ENCODE measurements at places on chromosomes 16 and 17.

DNA sequence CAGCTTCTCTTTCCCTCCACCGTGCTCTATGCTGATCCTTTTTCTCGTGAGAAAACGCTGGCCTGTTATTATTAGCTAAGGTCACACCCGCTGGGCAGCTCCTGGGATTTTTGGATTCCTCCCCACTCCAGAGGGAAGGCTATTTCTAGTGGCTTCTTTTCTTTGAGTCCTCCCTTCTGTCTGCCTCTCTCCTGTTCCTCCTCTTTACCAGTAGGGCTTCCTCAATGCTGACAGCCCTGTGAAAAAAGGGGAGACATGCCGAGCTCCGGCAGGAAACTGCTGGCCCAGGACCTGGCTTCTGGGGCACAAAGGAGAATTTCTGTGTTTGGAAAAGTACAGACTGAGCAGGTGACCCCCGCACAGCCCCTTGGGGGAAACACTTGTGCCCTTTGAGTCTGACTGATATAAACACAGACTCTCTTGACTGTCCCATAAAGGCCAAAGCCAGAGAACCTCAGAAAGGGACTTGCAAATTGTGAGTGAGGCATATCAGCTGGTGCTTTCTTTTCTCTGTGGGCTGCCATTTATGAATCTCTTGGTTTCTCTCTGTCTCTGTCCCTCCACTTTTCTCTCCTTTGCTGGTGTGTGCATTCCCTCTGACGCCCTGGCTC, 14.0 kb upstream of the RNF135 start:
- DNase-seq = peak; percentile 16

GRCh38 chr17:36000732-36001109, 632 bp downstream of the CCL15 start:
- DNase-seq = no peak

DNA sequence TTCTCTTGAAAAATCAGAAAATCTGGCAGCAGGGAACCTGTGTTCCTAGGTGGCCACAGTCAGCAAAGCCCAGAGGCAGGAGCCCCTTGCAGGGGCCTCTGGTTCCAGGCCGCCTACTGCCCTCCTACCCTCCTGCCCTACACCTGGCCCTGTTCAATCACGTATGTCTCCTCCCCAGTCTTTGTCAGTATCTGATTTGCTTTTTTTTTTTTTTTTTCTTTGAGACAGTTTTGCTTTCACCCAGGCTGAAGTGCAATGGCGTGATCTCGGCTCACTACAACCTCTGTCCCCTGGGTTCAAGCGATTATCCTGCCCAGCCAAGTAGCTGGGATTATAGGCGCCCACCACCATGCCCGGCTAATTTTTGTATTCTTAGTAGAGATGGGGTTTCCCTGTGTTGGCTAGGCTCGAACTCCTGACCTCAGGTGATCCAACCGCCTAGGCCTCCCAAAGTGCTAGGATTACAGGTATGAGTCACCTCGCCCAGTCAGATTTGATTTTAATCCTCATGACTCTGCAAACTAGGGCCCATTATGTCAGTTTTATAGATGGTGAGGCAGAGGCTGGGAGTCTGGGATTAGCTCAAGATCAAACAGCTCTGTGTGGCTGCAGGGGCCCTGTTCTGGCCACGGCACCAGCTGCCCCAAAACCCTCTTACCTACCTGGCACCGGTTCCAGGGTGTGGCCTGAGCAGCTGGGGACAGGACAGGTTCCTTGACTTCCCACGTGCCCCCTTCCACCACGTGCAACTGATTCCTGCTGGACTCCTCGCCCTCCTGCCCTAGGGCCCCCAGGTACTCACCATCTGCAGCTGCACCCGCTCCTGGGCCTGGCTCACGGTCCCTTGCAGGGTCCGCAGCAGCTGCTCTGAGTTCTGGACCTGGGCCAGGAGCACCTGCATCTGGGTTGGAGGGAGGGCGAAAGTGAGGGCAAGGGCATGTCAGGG, 14.7 kb downstream of the RABEP2 start:
- DNase-seq = no peak

GRCh38 chr16:6562986-6563385, 769.7 kb upstream of the RBFOX1 start:
- DNase-seq = no peak

DNA sequence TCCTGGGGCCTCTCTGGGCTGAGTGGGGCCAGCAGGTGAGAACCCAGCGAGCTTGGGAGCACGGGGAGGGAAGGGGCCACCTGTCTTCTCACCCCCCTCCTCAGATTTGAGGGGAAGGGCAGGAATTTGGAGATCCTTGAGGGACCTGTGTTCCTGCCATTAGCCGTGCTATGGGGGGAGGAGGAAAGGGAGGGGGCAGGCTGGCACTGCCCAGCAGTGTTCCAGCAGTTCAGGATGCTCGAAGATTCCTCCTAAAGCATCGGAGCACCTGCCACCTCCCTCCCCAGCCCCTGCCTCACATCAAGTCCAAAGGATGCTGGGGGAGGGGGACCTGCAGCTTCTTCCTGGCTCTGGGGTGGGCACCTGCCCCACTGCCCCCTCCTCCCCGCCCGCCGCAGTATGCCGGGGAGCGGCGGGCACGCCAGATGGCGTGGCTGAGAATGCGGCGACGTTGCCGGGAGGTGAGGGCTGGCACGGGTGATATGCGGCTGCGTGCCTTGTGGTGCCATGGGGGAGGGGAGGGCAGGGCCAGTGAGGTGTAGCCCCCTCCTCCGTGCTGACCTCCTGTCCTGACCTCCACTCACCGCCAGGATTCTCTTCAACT, 4.7 kb upstream of the NEUROD2 start:
- DNase-seq = no peak
